ENCODE measurements at places on chromosomes 5 and 9.

DNA sequence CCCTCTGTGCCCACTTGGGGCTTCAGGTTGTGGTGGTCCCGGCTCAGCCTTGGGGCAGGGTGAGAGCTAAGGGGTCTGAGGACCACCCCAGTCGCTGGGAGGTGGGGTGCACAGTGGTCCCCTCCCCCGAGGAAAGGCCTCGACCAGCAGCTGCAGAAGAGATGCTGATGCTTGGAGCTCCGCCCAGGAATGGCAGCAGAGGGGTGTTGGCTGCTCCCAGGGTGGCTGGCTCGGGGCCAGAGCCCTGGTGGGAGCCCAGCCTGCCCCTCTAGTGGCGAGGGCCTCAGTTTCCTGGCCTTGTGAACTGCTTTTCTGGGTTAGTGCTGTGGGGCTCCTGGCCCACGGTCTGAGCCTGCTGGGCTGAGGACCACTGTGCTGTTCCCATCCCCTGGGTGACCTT is 1.2 kb downstream of the DIPK1B start:
- DNase-seq = no peak

- no peak for DNase-seq
Measured at GRCh38 chr9:112569186-112569585, 82.6 kb downstream of the KIAA1958 start.

GRCh38 chr5:72138943-72139521 is 31.8 kb downstream of the MAP1B start:
- no peak for DNase-seq

- no peak for DNase-seq
Measured at GRCh38 chr9:126451316-126451885, 124.8 kb downstream of the MVB12B start.

DNA sequence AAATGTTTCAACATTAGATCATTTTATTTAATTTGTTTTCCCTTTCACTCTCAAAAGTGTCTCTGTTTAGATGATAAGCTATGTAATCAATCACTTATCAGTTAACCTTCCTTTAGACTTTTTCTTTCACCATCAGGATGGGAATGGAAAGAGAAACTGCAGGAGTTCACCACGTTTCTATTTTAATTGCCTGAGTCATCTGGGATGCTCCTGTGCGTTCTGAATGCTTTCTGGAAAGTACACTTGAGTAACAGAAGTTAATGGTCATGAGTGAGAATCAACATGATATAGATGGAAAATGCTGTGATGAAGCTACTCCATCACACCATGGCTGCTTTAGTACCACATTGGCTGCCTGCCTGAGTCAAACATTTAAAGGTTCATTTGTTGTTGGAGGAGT is 783.3 kb upstream of the CDH9 start:
- DNase-seq = no peak

DNA sequence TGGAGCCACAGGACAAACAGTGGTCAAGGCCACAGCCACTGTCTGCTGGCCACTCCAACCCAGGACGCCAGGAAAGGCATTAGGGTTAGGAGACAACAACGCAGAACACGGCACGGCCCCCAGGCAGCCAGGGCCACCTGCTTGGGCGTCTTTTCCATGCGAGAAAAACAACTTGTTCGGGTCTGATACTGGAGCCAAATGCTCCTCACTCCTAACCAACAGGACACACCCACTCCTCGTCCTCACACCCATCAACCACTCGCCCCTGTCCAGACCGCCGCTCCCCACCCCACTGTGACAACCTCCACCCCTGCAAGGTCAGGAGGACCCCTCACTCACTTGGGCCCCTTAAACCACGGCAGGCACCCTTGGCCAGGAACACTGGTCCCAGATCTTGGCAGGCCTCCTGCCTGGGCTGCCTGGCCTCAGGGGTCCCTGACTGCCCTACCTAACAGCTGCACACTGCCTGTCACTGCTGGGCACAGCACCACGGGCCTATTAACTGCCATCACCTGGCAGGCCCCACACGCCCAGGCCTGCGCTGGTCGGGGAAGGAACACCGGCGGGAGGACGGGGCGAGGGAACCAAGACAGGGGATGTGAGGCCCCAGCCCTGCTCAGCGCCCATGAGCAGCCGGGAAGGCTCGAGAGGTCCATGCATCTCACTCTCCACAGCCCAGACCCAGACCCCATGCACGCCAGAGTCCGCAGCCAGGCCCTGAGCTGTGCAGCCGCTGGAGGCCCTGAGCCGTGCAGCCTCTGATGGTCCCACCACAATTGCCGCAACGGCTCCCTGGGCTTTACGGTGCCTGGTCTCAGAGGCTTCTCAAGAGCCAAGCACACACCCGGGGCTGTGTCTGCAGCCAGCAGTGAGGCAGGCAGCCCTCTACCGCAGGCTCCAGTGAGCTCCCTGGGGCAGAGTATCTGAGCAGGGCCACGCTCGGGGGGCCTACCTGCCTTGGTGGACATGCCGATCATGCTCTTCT is 13.8 kb downstream of the CLPTM1L start:
- DNase-seq = no peak

DNA sequence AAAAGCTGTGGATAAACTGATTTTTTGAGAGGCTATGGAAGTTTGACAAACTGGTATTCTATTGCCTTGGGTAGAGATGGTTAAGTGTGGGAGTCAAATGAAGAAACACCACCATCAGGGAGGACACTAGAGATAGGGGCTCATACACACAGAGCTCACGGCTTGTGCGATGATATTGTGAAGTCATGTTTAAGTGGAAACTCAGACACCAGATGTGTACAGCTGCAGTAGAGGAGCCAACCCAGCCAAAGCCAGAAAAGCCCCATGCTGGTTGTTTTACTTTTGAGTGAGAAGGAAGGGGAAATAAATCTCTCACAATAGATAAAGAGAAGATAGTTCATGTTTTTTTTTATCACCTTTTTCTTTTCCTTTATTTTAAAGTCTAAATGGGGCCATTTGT is 377.7 kb downstream of the DMRT2 start:
- DNase-seq = no peak

DNA sequence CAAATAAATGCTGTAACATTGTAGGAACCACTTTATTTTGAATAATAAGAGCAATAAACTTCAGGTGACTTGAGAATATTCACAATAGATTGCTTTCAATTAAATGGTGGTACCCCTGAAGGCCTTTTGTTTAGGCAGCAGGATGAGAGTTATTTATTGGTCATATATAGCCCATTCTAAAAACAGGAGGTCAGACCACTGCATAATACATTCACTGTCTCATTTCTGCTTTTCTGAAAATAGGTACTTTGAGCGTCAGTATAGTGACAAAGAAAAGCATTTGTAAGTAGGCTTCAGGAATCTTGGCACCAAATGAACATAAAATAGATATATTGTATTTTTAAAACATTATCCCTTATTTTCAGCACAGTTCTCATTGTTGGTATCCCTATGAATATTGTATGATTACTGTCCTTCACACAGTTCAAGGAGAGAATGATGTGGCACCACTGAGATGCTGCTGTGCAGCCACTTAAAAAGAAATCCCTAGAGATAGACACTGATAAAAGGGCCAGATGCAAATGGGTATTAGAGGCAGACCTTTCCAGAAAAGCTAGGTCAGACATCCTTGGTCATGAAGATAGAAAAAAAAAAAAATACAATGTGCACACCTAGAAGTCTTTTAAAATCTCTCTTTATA is 381.8 kb upstream of the ST8SIA4 start:
- no peak for DNase-seq

GRCh38 chr9:16712787-16713186 is 157.7 kb downstream of the BNC2 start:
- no peak for DNase-seq

- no peak for DNase-seq
Measured at GRCh38 chr9:123946101-123946821, 16.3 kb upstream of the DENND1A start.

- no peak for DNase-seq
Measured at GRCh38 chr5:127961006-127961762, 122.4 kb upstream of the SLC12A2 start.

- no peak for DNase-seq
Measured at GRCh38 chr5:91219803-91220371, 163.2 kb downstream of the ARRDC3 start.

- no peak for DNase-seq
Measured at GRCh38 chr5:28743025-28743715, 1704.8 kb upstream of the CDH9 start.

DNA sequence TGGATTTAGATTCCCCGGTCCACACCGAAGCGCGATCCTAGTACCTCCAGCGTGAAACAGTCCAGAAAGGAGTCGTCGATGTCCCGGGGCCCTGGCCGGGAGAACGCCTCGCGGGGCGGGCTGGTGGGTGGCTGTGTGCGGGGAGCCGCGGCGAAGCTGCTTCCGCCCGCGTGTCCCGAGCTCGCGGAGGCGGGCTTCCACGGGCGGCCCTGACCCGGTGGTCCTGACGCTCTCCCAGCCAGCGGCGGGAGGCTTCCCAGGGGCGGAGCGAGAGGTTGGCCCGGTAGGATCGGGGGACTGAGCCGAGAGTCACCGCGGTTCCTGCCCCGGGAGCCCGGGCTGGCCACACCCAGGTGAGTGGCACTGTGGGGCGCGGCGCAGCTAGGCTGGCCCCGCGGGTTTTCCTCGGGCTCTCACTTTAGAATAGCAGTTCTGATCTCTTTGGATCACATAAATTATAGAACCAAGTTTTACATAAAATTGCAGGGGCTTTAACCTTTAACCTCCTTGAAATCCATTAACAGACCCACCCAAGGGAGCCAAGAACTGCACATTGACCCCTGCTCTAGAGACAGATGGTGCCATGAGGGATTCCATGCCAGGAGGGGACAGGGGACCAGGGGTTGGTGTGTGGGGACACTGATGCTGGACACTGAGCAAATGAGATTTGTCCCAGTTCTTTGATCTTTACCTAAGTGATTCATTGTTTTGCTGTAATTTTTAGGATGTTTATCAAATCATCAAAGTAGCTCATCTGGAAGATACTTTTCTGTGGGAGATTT is 29.2 kb upstream of the IL31RA start:
- DNase-seq = no peak

DNA sequence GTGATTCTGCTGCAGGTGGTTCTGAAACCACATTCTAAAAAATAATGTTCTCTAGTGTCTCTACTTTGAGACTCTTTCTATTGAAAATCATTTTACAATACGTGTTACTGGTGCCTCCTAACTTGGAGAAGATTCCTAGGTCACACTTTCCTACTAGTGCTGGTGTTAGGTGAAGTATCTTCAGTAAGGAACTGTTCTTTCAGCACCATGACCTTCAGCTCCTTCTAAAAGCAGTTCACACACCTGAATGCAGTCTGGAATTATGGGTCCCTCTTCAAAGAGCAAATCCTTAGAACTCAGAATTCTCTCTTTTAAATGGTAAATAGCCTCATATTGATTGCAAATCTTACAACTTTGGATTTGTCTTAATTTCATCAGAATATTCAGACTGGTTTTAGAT is 10.6 kb upstream of the DPYSL3 start:
- DNase-seq = no peak

- DNase-seq = no peak
Measured at GRCh38 chr9:127148014-127148413, 25.6 kb upstream of the ANGPTL2 start.

GRCh38 chr5:19235101-19235584 is 752.9 kb downstream of the CDH18 start:
- no peak for DNase-seq

GRCh38 chr5:102531506-102531905 is 32.7 kb upstream of the SLCO6A1 start:
- no peak for DNase-seq

DNA sequence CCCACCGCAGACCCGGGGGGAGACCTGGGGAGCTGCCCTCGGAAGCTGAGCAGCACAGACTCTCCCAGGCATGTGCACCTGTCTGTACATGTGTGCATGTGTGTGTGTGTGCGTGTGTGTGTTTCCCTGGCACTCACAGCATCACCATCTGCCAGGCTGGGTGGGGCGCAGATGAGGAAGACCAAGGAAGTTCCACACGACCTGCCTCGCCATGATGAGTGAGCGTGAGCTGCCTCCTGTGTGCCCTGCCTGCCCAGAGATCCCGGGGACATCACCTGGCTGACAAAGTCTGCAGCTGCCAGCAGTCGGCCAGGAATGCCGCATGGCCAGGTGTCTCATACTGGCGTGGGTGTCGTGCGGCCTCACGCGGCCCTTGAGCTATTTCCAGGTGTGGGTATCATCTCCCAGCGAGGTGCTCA is 4.0 kb upstream of the GPSM1 start:
- no peak for DNase-seq

GRCh38 chr9:114093031-114093471 is 6.0 kb downstream of the KIF12 start:
- no peak for DNase-seq

- DNase-seq = no peak
Measured at GRCh38 chr9:124452326-124452725, 2.1 kb downstream of the ADGRD2 start.

- DNase-seq = no peak
Measured at GRCh38 chr9:2359891-2360471, 261.6 kb upstream of the VLDLR start.

GRCh38 chr5:4651806-4652565 is 488.1 kb upstream of the ADAMTS16 start:
- DNase-seq = no peak

Measured in sciatic nerve (tissue), 2 donors.